HuH-7 (cell line): ENCODE measurements at places on chromosomes 7 and 10.

GRCh38 chr7:51010534-51010933 lies 227.8 kb upstream of the GRB10 start:
- DNase-seq = no peak

GRCh38 chr7:291373-292092 lies 1.6 kb downstream of the FOXL3 start:
- DNase-seq = no peak

DNA sequence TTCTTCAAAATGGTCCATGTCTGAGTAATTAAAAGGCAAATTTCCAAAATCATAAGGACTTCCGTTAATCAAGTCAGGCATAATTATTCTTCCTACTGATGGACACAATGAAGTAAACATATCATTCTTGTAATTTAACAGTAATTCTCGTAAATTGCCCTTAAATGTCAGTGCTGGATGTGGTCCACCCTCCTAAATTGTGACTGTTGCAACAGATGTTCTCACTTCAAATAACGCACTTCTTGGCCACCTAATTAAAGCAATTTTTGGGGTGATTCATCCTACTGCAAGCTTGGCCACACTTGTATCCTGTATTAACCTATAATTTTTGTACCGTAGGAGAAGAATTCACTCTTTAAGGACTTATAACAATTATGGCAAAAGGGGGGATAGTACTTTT lies 1.9 kb downstream of the COL1A2 start:
- DNase-seq = no peak

- DNase-seq = no peak
These were observed 138.5 kb downstream of the PLXNA4 start for GRCh38 chr7:132437730-132438129.

GRCh38 chr10:67603086-67603485 lies 92.9 kb downstream of the CTNNA3 start:
- DNase-seq = no peak

- DNase-seq = no peak
These were observed 817.7 kb upstream of the IGFBP3 start for GRCh38 chr7:46738796-46739195.

- no peak for DNase-seq
These were observed 3.6 kb downstream of the ADCK2 start for GRCh38 chr7:140676306-140676705.

GRCh38 chr7:32259931-32260596 lies 189.9 kb upstream of the PDE1C start:
- no peak for DNase-seq
